Spinal cord (tissue), 10 donors: ENCODE measurements at places on chromosomes 7 and 10.

DNA sequence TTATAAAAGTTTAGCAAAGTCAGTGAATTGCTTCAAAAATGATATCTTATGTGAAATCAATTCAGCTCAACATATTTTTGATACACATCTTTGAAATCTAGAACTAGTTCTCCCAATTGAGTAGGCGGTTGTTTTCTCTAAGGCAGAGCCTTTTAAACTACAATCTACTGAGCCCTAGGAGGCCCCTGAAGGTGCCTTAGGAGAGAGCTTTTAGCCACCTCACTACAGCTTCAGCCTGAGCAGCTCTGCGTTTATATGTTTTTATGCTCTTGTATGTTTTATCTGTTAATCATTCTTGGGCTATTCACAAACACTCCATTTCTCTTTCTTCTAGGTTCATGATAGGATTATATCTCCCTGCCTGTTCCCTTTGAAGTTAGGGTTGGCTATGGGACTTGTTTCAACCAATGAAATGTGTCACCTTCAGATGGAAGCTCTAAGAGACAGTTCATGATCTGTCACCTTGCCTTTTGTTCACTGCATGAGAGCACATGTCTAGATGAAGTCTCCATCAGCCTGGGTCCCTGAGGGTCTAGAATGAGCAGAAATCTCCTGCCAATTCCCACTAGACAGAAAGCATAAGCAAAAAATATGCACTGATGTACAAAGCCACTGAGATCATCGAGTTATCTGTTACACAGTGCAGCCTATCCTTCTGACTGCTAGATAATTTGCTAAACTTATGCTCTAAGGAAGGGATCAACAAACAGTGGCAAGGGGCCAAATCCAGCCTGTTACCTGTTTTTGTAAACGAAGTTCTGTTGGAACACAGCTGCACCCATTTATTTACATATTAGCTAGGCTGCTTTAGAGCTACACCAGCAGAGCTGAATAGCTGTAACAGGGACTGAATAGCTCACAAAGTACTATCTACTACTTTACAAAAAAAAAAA, 128.5 kb upstream of the CDK1 start:
- no peak for DNase-seq

DNA sequence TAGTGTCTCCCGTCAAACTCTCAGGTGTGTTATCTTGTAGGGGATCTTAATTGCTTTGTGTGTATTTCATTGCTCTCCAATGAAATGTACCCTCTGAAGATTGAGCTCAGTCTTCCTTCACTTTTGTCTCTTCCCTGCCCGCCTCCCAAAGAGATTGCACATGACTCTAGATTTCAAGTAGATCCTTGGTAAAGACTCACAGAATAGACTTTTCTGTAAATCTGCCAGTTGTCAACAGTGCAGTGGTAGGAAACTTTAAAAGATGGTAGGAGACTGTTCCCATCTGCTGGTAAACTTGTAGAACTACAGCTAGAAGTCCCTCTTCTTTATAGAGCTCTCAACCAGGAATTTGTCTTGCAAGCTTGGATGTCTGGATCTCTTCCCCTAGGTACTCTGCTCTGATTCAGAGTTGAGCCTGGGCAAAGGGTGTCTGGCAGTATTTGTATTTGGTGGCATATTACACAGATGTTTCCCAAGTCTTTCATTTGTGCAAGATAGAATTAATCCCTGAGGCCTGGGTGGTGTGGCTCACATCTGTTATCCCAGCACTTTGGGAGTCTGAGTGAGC, 9.6 kb downstream of the CCL26 start:
- DNase-seq, result no peak

DNA sequence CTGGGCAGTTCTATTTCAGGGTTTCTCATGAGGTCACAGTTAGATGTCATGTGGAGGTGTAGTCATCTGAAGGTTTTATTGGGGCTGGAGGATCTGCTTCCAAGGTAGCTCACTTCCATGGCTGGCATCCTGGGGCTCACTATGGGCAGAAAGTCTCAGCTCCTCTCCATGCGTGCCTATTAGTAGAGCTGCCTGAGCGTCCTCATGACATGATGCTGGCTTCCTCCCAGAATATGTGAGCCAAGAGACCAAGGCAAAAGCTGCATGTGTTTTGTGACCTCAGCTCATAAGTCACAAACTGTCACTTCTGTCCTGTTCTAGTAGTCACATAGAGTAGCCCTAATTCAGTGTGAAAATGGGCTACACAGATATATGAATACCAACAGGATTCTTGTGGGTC, 524.4 kb downstream of the SUGCT start:
- no peak for DNase-seq

DNA sequence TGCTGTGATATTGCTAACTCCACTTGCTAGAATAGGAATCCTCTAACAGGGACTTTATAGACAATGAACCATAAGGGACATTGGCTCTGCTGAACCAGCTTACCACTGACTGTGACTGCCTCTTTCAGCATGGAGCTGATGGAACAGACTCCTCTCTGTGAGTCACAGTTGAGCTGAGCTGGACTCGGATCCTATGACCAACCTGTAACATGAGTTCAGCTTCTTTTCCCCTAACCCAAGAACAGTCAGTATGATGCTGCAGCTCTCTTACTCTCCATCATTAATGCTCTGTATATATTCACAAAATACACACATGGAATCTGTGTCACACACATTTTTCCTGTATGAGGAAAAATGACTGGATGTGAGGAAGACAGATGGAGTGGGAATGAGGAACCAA, 177.9 kb upstream of the BET1 start:
- no peak for DNase-seq

- no peak for DNase-seq
These were observed 264.4 kb upstream of the GALNT17 start for GRCh38 chr7:70867513-70867912.

- DNase-seq, result no peak
These were observed 131.6 kb downstream of the DIP2C start for GRCh38 chr10:557792-558328.

DNA sequence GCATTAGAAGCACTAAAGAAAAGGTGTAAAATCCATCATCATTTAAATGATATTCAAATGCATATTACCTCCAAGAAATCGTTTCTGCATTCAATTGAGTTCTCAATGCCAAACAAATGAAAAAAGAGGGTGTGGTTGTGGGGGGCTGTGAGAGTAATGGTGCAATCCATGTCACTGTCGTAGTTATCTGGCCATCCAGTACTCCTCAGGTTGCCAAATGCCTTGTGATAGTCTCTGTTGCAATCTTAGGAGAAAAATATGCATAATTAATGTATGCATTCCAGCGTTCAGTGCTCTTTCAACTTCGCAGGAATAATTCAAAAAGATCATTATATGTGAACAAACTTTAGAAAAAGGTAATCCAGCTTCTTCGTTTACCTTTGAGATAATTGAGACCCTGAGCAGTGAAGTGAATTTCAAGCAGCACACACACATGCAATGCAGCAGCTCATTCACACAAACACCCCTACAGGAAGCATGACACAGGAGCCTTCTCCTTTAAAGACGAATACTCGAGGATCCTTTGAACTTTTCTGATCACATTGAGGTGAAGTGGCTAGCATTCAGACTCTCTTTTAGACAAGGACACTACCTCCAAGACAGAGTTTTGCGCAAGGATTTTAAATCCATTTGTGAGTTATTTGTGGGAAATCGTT, 73.4 kb downstream of the OR13A1 start:
- no peak for DNase-seq

DNA sequence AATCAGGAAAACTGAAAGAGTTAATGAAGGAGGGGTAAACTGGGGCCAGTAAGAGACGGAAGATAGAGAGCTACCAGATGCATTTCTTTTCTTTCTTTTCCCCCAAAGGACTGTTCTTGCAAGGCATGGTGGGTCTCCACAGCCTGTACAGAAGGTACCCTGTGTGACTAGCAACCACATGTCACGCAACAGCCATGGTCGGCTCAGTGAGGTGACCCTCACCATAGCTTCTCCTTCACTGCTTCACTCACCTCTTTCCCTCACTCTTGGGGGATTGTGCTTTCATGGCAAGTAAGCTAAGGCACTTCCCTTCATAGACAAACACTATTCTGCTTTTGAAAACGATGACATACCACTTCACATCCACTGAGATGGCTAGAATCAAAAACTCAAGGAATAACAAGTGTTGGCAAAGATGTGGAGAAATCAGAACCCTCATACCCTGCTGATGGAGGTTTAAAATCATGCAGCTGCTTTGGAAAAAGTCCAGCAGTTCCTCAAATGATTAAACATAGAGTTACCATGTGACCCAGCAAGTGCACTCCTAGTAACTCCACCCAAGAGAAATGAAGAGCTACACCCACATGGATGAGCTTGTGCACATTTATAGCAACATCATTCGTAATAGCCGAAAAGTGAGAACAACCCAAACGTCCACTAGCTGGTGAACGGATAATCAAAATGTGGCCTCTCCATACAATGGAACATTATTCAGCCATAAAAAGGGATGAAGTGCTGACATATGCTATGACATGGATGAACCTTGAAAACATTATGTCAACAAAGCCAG, 3.8 kb upstream of the INSIG1 start:
- DNase-seq, result no peak

- no peak for DNase-seq
These were observed 15.4 kb downstream of the ZNF316 start for GRCh38 chr7:6652446-6653011.

GRCh38 chr10:77925410-77925794, 1.2 kb downstream of the DLG5 start:
- DNase-seq, result no peak

DNA sequence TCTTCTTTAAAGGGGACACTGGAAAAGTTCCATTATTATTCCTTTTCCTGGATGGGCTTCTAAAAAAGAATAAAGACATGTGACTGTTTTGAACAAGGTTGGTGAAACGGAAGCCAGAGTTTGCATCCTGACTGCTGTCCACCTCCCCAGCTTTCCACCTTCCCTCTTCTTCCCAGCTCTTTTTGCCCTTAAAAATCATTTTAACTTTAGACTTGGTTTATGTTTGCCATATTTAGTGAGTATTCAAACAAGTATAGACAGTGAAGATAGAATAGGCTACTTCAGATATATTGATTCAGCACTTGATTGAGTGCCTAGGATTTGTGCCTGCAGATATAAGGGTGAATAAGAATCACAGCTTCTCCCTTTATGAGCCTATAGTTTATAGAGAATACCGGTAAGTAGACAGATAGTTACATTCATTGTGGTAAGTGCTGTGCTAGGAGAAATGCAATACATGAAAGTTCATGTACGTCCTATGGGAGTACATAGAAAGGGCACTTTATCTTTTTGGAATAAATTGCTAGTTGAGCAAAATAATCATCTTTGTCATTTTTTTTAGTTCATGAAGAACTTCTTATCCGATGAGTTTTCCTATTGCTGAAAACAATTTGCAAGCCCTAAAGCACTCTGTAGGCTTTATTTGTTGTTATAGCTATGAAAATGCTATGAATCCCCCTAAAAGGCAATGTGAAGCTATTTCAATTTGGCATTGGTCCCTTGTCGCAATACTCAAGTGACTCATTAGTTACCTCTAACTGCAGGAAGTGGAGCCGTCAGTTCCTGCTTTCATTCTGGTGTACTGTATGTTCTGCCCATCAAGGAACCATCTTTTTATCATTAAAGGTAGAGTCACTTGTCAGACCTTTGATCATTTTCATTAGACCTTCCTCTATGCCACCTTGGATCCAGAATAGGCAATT, 57.2 kb upstream of the STRIP2 start:
- no peak for DNase-seq

DNA sequence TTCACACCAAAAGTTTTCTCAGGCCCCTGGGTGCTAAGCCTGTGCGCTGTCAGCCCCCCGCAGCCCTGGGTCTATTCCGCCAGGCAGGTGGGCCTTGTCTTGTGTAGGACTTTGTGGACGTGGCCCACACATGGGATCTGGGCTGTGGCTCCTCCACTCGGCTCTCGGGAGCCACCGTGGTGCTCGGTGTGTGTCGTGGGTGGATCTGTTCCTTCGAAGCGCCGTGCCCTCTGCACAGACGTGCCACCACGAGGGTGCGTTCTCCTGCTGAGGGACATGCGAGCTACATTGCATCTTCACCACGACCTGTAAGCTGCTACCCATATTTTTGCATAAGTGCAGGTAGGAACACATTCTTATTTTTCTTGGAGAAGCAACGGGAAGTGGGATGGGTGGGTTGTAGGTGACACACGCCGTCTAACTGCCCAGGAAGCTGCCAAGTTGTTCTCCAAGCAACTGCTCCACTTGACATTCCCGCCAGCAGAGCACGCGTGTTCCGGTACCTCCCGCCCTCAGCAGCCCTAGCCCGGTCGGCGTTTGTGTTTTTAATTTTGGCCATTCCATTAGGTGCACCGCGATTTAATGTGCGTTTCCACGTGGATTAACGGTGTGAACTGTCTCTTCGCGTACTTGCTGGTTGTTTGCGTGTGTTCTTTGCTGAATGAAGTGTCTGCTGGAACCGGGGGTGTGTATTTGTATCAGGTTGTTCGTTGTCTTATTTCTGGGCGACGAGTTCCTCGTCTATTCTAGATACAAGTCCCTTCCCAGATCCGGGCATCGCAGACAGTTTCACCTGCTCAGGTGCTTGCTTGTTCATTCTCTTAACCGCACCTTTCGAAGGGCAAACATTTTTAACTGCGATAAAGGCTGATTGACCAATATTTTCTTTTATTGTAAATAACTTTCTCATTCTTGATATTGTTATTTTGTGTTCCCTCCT, 47.4 kb upstream of the CFAP46 start:
- no peak for DNase-seq

GRCh38 chr10:118922226-118922625, 107.3 kb upstream of the NANOS1 start:
- no peak for DNase-seq

DNA sequence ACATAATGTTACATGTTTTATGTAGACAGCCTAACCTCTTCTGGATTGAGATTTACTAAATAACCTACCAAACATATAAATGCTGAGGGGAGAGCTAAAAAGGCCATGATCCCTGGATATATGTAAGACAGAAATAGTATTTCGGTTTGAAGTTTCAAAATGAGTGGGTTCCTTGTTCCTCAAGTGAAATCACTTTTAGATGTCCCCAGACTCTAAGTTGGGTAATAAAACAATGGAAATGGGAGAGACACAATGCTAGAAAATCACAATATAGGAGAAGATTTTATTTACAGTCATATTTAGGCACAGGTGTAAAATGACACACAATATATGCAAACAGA, 56.5 kb downstream of the SHTN1 start:
- no peak for DNase-seq

DNA sequence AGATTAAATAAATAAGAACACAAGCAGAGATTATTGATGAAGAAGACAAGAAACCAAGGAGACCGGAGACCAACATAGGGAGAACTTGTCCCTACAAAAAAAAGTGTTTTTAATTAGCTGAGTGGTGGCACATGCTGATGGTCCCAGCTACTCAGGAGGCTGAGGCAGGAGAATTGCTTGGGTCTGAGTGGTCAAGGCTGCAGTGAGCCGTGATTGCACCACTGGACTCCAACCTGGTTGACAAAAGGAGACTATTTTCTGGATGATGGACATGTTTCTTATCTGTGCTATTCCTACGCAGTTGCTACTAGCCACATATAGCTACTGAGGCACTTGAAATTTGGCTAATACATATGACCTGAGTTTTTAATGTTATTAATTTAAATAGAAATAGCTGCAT, 9.7 kb downstream of the IKZF5 start:
- no peak for DNase-seq

DNA sequence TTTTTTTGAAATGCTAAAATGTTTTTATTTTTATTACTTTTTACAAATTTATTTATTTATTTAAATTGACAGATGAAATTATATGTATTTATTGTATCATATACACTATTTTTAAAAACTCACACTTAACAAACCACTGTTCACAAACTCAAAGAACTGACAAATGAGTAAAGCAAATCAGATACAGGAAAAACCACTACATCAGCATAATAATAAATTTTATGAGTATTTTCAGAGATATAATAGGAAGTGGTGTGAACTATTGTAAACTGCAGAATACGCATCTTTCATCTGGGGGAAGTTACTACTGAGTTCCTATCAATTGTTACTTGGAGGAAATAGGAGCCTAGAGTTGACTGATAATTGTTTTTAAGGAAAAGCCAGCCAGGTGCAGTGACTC, 150.7 kb downstream of the PCLO start:
- no peak for DNase-seq
